SHP77 (cell line): ENCODE measurements at places on chromosomes 3 and 15.
A peak's percentile ranks its signal among the peaks of the same experiment; 100 is the strongest.

- DNase-seq = no peak
Observed at GRCh38 chr3:34185301-34185700, 386.9 kb downstream of the PDCD6IP start.

- DNase-seq = no peak
Observed at GRCh38 chr3:195550723-195551122, 7.6 kb upstream of the PPP1R2 start.

DNA sequence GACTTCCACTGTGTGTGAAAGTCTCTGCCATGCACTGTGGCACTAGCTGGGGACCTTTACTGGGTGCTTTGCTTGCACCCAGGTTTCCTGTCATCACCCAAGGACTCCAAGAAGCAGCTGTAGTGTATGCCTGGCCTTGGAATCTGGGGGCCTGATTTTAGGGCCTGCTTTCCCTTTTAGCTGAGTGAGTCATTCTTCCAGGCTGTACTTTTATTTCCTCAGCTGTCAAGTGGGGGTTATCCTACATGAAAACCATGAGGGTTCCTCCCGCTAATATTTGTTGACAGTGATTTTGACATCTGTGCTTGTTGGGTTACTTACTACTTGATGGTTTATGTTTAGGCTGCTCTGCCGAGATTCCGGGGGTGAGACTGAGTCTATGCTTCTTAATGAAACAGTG is 18.5 kb downstream of the GORASP1 start:
- DNase-seq = no peak

- DNase-seq = no peak
Observed at GRCh38 chr3:196149375-196149774, 61.8 kb downstream of the ZDHHC19 start.

- no peak for DNase-seq
Observed at GRCh38 chr3:103991461-103992115, 1375.1 kb upstream of the ALCAM start.

GRCh38 chr15:100224206-100225185 is 117.3 kb downstream of the ADAMTS17 start:
- DNase-seq = no peak

DNA sequence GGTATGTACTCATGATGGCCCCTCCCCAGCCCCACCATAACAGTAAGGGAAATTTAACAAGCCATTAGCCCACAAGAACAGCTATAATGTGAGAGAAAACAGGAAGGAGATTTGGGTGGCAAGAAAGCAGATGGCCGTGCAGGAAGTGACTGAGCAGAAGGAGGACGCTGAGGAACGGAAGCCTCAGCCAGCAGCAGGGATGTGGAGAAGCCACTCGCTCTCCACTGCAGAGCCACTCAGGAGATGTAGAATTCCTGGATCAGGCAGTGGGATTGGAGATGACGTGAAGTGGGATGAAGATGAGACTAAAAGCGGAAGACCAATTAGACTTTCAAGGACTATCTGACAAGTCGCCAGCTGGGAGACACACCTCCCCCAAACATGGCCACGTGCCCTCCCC is 31.2 kb downstream of the PRR23E start:
- no peak for DNase-seq

GRCh38 chr3:184804801-184805200 is 7.2 kb upstream of the VPS8 start:
- no peak for DNase-seq

- no peak for DNase-seq
Observed at GRCh38 chr15:82680200-82681102, 29.2 kb downstream of the AP3B2 start.

GRCh38 chr15:80455668-80456442 is 51.7 kb downstream of the ARNT2 start:
- DNase-seq = peak; percentile 35

DNA sequence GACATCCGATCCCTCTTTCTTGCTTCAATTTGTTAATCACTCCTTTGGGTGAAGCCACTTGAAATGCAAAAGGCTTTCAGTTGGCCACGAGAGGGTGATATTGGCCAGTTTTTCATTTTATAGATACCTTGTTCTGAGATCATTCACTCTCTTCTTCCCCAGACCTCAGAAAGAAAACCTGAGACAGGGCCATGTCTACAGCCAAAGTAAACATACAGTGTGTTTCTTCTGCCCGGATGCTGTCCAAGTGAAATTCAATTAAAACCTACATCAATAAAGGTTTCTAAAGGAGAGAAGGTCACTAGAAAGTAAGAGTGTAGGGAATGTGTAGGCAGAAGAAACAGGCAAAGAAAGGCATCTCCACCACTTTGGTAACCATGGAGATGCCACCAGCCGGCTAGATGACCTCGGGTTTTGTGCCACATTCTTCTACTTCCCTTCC is 39.5 kb upstream of the FMN1 start:
- DNase-seq = peak; percentile 32

DNA sequence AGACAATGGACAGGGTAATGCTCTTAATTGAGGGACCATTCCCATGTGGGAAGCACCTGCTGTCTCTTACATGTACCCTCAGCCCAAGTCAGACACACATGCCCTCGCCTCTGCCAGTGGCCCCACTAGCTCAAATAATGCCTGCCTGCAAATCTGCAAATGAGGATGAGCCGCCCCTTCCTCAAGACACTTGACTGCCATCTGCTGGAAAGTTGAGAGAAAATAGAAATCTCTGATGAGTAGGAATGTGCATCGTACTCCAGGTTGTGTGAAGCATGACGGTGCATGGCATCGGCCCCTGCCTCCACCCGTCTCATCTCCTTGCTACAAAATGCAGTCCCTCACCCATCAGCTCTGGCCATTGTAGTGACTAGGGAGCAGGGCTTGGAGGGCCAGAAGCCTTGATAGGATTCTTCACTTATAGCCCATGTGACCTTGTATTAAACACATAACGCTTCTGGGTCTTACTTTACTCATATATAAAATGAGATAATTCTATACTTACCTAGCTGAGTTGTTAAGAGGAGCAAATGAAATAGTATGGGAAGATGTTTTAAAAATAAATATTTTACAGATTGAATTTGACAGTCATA is 6.3 kb upstream of the SCN5A start:
- DNase-seq = peak; percentile 61

DNA sequence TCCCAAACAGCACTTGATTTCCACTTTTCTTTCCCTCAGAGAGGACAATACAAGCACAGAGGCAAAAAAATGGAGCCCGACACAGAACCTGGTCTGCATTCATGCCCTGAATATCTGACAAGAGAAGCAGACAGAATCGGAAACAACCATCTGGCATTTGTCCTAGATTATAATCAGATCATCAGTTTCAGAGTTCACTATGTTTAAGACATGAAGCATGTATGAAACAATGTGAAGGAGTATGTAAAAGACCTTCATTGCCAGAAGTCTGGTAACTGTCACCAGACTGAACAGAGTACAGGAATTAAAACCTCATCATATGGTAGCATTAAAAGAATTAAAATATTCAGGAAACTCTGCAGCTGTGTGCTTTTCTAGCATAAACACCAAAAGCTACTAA is 65.0 kb downstream of the SETD2 start:
- no peak for DNase-seq

DNA sequence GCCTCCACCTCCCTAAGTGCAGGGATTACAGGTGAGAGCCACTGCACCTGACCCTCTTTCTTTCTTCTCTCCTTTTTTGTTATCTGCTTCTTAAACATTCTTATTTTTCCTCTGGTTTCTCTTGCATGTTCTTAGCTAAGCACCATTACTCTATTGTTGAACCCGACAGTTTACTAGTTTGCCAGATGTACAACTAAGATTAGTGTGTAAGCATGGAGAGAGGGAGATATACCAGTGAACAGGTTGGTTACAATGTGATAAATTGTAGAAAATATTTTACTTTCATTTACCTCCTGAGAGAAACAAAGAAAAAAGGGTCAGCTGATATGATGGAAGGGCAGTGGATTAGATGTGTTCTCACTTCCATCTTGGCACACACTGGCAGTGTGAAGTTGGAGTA is 4.9 kb downstream of the HAUS2 start:
- DNase-seq = no peak

DNA sequence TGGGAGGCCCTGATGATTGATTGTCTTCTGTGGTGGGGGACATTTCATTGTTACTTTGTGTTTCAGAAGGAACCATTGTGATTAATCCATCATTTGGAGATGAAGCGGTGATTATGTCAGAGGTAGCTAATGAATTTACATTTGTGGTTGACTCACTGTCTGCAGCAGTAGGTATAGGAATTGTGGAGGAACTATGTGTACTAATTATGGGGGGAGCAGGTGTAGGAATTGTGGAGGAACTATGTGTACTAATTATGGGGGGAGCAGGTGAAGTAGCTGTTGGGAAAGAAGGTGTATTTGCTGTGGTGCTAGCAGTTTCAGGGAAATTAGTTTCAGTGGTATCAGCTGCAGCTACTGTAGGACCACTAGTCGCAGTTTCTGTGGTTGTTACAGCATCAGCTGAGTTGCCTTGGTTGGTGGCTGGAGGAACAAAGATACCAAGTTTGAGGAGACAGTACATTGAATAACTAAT is 6.9 kb downstream of the MUC13 start:
- no peak for DNase-seq

- DNase-seq = no peak
Observed at GRCh38 chr3:101900316-101900715, 51.0 kb downstream of the NFKBIZ start.
